ENCODE measurements at places on chromosomes 13 and 19.

DNA sequence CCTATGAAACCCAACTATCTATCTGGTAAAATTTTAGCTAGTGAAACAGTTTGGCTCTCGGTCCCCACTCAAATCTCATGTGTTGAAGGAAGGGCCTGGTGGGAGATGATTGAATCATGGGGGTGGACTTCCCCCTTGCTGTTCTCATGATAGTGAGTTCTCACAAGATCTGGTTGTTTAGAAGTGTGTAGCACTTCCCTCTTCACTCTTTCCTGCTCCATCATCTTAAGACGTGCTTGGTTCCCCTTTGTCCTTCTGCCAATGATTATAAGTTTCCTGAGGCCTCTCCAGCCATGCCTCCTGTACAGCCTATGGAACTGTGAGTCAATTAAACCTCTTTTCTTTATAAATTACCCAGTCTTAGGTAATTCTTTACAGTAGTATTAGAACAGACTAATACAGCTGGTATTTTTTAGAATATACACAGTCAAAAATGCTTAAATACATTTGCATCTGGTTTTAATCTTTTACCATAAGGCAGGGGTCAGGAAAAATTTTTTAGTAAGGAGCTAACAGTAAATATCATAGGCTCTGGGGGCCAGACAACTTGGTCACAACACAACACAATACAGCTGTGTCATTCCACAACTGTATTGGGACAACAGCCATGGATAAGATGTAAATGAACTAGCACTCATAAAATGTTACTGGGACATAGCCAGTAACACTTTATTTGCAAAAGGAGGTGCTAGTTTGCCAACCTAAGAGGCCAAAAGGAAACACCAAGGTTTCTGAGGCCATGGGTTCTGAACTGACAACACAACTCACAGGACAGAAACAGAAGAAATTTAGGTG, 24.3 kb downstream of the DZIP1 start:
- DNase-seq, result no peak
- no peaks in the 10 kb centered on the region for H3K4me1 ChIP-seq
- H3K27ac ChIP-seq, result no peak overlapping the region
- no peaks in the 10 kb centered on the region for H3K36me3 ChIP-seq
- peaks cover 5% of the 10 kb centered on the region for H3K27me3 ChIP-seq

- H3K27ac ChIP-seq, result no peak overlapping the region
- no peaks in the 10 kb centered on the region for H3K4me1 ChIP-seq
- no peaks in the 10 kb centered on the region for H3K27me3 ChIP-seq
- H3K36me3 ChIP-seq, result no peaks in the 10 kb centered on the region
These were observed 816.9 kb upstream of the SLC10A2 start for GRCh38 chr13:103883164-103883563.

- no peaks in the 10 kb centered on the region for H3K4me1 ChIP-seq
- no peak overlapping the region for H3K4me3 ChIP-seq
- no peaks in the 10 kb centered on the region for H3K36me3 ChIP-seq
- no peaks in the 10 kb centered on the region for H3K27me3 ChIP-seq
- H3K27ac ChIP-seq, result no peak overlapping the region
These were observed 84.2 kb downstream of the TNFRSF19 start for GRCh38 chr13:23654111-23655110.

- DNase-seq, result no peak
- no peaks in the 10 kb centered on the region for H3K4me1 ChIP-seq
- no peaks in the 10 kb centered on the region for H3K36me3 ChIP-seq
- no peak overlapping the region for H3K27ac ChIP-seq
- H3K27me3 ChIP-seq, result no peaks in the 10 kb centered on the region
- H3K4me3 ChIP-seq, result no peak overlapping the region
These were observed 25.5 kb upstream of the ZNF562 start for GRCh38 chr19:9700229-9700981.

DNA sequence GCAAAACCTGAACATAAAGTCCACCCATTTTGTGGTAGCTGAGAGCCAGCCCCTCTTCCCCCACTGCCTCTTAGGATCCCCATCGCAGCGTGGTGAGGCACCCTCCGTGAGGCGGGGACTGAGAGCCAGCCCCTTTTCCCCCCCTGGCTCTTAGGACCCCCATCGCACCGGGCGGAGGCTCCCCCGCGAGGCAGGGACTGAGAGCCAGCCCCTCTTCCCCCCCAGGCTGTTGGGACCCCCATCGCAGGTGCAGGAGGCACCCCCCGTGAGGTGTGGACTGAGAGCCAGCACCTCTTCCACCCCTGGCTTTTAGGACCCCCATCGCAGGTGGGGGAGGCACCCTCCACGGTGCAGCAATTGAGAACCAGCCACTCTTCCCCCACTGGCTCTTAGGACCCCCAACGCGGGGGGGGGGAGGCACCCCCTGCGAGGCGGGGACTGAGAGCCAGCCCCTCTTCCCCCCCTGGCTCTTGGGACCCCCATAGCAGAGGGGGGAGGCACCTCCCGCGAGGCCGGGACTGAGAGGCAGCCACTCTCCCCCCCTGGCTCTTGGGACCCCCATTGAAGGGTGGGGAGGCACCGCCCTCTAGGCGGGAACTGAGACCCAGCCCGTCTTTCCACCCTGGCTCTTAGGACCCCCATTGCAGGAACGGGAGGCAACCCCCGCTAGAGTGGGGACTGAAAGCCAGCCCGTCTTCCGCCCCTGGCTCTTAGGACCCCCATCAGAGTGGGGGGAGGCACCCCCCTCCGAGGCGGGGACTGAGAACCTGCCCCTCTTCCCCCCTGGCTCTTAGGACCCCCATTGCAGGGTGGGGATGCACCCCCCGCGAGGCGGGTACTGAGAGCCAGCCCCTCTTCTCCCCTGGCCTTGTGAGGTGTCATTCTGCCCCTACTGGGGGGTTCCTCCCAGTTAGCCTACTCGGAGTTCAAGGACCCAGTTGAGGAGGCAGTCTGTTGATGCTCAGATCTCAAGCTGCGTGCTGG, 366.4 kb upstream of the SPRY2 start:
- no peak overlapping the region for H3K4me3 ChIP-seq
- no peaks in the 10 kb centered on the region for H3K4me1 ChIP-seq
- H3K27ac ChIP-seq, result no peak overlapping the region
- no peaks in the 10 kb centered on the region for H3K36me3 ChIP-seq
- H3K27me3 ChIP-seq, result no peaks in the 10 kb centered on the region
- DNase-seq, result no peak

DNA sequence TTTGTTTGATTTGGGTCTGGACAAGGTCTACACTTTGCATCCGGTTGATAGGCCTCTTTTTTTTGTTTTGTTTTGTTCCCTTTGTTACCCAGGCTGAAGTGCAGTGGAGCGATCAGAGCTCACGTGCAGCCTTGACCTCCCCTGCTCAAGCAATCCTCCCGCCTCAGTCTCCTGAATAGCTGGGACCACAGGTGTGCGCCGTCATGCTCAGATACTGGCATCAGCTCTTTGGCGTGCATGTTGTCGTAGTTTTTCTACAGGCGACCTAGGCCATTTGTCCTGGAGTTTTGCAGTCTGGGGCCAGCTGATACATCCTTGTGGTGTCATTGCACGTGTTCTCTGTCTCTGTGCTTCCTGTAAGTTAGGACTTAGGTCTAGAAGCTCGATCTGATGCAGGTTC, 16.3 kb downstream of the PAK4 start:
- H3K4me1 ChIP-seq, result no peaks in the 10 kb centered on the region
- no peaks in the 10 kb centered on the region for H3K36me3 ChIP-seq
- DNase-seq, result no peak
- H3K27me3 ChIP-seq, result no peaks in the 10 kb centered on the region
- no peak overlapping the region for H3K4me3 ChIP-seq

DNA sequence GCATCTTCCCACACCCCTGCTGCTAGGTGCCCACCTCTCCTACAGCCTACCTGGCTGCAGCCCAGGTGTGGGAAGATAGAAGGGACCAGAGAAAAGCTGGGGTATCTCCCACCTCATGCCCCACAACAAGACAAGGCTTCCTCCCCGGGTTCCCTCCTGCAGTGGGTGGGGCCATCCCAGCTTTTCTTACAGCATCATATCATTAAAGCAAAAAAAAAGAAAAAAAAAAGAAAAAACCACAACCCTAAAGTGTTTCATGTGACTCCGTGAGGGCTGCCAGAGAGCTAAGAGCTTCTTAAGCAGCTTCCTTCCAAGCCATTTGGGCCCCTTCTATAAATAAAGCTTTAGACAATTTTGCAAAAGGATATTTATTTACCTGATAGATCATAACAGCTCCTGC, 455.4 kb upstream of the TSHZ3 start:
- no peaks in the 10 kb centered on the region for H3K36me3 ChIP-seq
- no peak overlapping the region for H3K27ac ChIP-seq
- no peak overlapping the region for H3K4me3 ChIP-seq
- no peaks in the 10 kb centered on the region for H3K4me1 ChIP-seq
- no peak for DNase-seq

- no peak overlapping the region for H3K4me3 ChIP-seq
- no peak for DNase-seq
- H3K4me1 ChIP-seq, result no peaks in the 10 kb centered on the region
- H3K36me3 ChIP-seq, result no peaks in the 10 kb centered on the region
- peaks cover 4% of the 10 kb centered on the region for H3K27me3 ChIP-seq
- no peak overlapping the region for H3K27ac ChIP-seq
These were observed 19.8 kb upstream of the ATP11A start for GRCh38 chr13:112669881-112670499.

GRCh38 chr19:11225172-11225571, 14.2 kb upstream of the ANGPTL8 start:
- H3K27me3 ChIP-seq, result no peaks in the 10 kb centered on the region
- H3K4me1 ChIP-seq, result no peaks in the 10 kb centered on the region
- H3K27ac ChIP-seq, result no peak overlapping the region
- H3K36me3 ChIP-seq, result no peaks in the 10 kb centered on the region
- H3K4me3 ChIP-seq, result no peak overlapping the region

DNA sequence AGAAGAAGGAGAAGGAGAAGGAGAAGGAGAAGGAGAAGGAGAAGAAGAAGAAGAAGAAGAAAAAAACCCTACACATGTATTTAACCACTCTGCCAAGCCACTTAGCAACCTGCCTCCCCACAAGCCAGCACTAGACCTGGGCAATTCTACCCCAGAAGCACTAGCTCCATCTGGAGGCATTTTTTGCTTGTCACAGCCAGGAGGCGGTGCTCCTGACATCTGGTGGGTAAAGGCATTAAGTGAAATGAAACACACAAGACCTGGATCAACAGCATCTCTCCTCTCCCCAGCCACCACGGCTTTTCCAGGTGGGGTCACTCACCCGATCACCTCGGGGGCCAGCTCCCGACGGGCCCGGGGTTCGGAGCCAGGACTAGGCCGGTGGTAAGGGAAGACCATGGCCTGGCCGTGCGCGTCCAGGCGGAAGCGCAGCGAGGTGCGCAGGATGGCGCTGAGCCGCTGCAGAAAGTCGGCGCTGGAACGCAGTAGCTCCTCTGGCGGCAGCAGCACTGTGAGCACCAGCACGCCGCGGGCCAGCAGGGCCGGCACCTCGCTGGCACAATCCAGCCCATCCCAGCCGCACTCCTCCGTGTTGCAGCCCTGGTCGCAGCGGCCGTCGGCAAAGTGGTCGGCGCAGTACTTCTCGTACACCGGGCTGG, 26.9 kb downstream of the NOTCH3 start:
- H3K27ac ChIP-seq, result no peak overlapping the region
- peaks cover 4% of the 10 kb centered on the region for H3K4me1 ChIP-seq
- peak; percentile 13 for DNase-seq
- no peak overlapping the region for H3K4me3 ChIP-seq
- H3K36me3 ChIP-seq, result no peaks in the 10 kb centered on the region
- no peaks in the 10 kb centered on the region for H3K27me3 ChIP-seq

- H3K27ac ChIP-seq, result no peak overlapping the region
- no peaks in the 10 kb centered on the region for H3K36me3 ChIP-seq
- no peak overlapping the region for H3K4me3 ChIP-seq
- H3K27me3 ChIP-seq, result no peaks in the 10 kb centered on the region
- H3K4me1 ChIP-seq, result no peaks in the 10 kb centered on the region
- DNase-seq, result no peak
These were observed 148.6 kb upstream of the ATXN8OS start for GRCh38 chr13:69959046-69959445.

GRCh38 chr13:26480246-26480855, 77.1 kb upstream of the WASF3 start:
- H3K27ac ChIP-seq, result no peak overlapping the region
- no peak for DNase-seq
- H3K36me3 ChIP-seq, result no peaks in the 10 kb centered on the region
- no peak overlapping the region for H3K4me3 ChIP-seq
- H3K27me3 ChIP-seq, result peaks cover 8% of the 10 kb centered on the region
- H3K4me1 ChIP-seq, result no peaks in the 10 kb centered on the region

DNA sequence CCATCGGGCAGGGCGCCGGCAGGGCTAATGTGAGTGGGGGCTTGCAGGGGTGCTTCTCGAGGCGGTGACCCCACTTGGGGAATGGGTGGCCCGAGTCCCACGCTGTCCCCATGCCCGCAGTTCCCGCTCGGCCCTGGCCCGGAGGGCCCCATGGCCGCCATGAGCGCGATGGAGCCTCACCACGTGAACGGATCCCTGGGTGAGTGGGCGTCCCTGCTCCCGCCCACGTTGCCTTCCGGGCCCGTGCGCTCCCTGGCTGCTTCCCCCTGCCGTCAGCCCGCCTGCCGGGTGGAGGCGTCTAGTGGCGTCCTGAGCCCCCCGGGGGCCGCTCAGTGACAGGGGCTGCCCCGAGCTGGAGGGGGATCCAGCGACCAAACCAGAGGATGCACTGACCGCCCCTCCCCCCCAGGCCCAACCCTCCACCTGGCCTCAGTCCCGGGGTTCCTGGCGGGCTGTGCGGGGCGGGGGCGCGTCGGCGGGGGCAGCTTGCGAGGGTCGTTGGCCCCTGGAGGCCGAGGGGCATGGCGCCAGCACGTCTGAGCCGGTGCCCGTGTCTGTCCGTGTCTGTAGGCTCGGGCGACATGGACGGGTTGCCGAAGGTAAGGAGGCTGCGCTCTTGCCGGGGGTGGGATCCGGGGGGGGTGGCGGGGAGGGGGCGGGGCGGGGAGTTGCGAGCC, 4.8 kb downstream of the ISYNA1 start:
- peak overlapping the region; percentile 78 for H3K4me3 ChIP-seq
- no peaks in the 10 kb centered on the region for H3K27me3 ChIP-seq
- H3K36me3 ChIP-seq, result no peaks in the 10 kb centered on the region
- peak; percentile 85 for DNase-seq

GRCh38 chr19:35940839-35941238, 4.7 kb downstream of the LRFN3 start:
- peaks cover 12% of the 10 kb centered on the region for H3K4me1 ChIP-seq
- no peak overlapping the region for H3K4me3 ChIP-seq
- H3K36me3 ChIP-seq, result no peaks in the 10 kb centered on the region
- no peak for DNase-seq
- H3K27me3 ChIP-seq, result no peaks in the 10 kb centered on the region
- H3K27ac ChIP-seq, result no peak overlapping the region

DNA sequence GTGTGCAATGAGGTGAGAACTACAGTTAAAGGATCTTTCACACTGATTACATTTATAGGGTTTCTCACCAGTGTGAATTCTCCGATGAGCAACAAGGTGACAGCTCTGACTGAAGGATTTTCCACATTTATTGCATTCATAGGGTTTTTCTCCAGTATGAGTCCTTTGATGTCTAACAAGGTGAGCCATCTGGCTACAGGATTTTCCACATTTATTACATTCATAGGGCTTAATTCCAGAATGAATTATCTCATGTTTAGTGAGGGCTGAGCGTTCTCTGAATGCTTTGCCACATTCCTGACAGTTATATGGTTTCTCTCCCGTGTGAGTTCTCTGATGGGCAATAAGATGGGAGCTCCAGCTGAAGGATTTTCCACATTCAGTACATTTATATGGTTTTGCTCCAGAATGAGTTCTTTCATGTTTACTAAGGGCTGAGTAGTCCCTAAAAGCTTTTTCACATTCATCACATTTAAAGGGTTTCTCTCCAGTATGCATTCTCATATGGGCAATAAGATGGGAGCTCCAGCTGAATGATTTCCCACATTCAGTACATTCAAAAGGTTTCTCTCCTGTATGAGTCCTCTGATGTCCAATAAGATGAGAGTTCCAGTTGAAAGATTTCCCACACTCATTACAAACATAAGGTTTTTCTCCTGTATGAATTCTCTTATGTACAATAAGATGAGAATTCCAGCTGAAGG, 4.4 kb upstream of the C19orf18 start:
- H3K36me3 ChIP-seq, result peaks cover 10% of the 10 kb centered on the region
- no peaks in the 10 kb centered on the region for H3K4me1 ChIP-seq

Measured in B cell (primary cell).